Prostate gland (tissue), 2 donors: ENCODE measurements at places on chromosomes 6 and 20.

GRCh38 chr20:38392356-38392755, 42.8 kb downstream of the SNHG17 start:
- DNase-seq, result no peak

DNA sequence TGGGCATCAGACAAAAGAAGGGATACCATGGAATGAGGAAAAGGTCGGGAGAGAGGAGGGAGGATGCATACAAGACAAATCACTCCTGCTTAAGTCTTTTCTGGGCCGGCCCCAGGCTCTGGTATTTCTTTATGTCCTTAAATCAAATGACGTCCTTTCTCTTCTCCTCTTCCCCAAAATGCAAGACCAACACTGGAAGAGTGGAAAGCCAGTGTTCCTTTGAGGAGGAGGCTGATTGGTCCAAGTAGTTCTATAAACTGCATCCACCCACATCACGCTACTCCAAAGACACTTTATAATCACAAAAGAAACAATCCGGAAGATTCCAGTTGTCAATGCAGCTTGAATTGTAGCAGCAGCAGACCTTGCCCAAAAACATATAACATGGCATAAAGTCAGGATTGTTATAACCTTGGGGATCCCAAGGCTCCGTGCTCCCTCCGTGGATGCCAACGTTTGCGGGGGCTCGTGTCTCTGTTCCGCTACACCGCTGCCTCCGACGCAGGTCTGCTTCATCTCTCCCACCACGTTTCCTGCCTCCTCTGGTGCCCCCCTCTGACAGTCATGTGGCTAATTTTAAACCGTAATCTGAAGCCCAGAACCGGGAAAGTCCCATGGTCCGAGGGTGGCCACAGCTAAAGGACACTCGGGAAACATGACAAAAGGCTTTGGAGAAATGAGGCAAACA, 47.1 kb downstream of the MCUR1 start:
- DNase-seq, result peak; percentile 44

DNA sequence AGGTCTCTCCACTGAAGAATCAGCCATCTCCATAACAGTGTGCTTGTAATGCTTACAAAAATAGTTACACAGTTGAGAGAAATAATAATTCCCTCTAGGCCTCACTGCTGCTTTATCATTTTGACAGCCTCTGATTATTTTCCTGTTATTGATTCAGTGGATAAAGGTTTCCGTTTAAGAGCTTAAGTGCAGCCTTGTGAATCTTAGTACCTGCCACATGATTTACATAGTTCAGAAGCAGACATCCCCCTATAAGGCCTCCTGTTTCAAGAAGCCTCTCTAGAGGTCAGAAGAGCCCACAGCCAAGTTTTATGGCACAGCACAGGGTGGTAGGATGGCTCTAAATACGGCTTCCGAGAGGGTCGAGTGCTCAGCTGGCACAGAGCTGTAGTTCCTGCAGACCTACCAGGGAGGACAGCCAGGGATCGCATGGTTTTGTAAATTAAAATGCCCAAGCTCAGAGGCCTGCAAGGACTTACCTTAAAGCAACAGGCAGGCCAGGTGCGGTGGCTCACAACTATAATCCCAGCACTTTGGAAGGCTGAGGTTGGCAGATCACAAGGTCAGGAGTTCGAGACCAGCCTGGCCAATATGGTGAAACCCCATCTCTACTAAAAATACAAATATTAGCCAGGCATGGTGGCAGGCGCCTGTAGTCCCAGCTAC, 17.6 kb upstream of the PYGB start:
- no peak for DNase-seq

DNA sequence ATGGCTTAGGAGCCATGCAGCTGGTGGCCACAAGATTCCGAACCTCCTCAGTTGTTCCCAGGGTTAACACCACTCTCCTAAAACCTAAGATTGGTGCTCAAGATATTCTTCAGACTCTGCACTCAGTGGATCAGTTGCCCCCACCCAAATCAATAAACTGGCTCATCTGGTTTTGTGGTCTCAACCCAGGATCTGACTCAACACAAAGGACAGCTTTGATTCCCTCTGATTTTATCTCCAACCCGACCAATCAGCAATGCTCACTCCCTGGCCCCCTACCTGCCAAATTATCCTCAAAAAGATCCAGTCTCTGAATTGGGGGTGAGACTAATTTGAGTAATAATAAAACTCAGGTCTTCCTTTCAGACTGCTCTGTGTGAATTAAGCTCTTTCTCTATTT, 137.5 kb downstream of the EYS start:
- DNase-seq, result no peak

- no peak for DNase-seq
Measured at GRCh38 chr6:139592011-139592410, 217.6 kb upstream of the CITED2 start.

DNA sequence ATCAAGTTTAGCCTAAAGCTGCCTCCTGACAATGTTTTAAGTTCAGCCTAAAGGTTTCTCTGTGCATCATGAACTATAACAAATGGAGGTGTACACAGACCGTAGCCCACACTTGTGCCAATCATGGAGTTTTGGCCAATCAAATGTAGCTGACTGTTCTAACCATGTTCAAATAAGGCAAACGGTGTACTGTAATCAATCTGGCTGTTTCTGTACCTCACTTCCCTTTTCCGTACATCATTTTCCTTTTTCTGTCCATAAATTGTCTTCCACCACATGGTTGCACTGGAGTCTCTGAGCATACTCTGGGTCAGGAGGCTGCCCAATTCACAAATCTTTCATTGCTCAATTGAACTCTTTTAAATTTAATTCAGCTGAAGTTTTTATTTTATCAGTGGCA, 132.2 kb upstream of the UST start:
- DNase-seq, result no peak

DNA sequence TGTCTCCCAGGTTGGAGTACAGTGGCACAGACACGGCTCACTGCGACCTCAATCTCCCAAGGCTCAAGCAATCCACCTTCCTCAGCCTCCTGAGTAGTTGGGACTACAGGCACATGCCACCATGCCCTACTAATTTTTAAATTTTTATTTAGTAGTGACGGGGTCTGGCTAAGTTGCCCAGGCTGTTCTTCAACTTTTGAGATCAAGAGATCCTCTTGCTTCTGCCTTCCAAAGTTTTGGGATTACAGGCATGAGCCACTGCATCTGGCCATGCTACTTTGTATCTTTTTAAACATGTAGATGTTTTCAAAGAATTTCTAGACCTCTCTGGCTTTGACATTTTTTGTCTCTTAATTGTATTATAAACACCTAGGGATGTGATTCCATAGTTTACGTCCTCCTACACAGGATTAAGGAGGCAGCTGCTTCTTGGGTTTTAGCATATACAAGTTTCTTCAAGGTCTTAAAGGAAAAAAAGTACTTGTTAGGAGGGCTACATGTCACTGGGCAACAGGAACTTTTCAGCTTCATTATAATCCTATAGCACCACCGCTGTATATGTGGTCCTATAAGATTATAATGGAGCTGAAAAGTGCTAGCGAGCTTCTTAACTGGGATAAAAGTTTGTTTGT, 1.3 kb downstream of the ADAT2 start:
- no peak for DNase-seq

DNA sequence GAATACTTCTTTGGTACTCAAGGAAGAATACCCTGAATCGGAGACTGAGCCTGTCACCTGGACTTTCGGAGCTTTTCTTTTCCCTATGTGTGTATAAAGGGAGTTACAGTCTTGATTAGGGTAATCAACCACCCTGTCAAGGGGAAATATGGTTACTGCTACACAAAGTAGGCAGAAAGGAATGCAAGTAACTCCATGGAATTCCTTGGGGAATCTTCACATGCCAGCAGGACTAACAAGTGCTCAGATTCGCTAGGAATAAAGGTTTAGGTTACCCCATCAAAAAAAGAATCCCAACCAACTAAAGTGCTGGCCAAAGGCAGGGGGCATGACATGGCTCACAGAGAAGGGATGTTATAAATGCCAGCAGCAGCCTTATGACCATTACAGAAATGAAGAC, 10.4 kb downstream of the KCNS1 start:
- no peak for DNase-seq

- no peak for DNase-seq
Measured at GRCh38 chr6:163459536-163459935, 45.0 kb downstream of the QKI start.

GRCh38 chr6:17381424-17382147, 11.8 kb upstream of the CAP2 start:
- DNase-seq, result no peak

DNA sequence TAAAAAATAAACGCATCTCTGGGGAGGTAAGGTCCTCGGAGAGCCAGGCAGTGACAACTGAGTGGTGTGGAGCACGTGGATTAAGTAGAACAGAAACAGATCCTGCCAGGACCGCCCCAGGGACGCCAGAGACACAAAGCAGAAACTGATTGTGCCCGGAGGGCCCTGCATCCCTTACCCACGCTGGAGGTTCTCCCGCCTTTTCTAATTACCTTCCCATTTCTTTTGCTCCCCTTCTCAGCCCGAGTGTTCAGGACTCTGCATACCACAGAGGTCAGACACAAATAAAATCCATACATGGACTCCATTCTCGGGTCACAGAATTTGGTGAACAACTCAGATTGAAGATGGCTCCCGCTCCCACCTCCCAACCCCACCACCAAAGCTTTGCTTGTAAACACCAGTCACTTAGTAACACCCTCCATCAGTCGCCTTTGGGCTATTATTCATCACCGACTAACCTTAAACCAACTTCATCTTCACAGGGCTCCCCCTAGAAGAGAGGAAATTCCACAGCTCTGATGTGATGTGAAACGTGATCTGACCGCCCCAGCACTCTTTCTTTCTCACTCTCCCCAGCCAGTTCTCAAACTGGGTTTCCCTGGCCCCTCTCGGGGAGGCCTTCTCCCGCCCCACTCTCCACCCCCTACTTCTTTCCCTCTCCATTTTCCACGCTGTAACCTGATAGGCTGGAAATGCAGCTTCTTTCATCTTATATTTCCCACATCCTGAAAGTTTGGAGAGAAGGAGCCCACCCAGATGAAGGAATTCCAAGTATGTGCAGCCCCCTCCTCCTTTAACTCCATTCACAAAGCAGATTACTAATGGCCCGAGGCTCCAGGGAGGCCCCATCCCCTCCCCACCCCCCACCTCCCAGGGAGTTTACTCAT, 32.5 kb upstream of the PIM1 start:
- no peak for DNase-seq

- DNase-seq, result no peak
Measured at GRCh38 chr6:28258877-28259777, at the start of gene NKAPL. Gene NKAPL, plus strand, starts transcription at chr6:28259297. Its CDS starts 75 bp downstream, at chr6:28259372.

DNA sequence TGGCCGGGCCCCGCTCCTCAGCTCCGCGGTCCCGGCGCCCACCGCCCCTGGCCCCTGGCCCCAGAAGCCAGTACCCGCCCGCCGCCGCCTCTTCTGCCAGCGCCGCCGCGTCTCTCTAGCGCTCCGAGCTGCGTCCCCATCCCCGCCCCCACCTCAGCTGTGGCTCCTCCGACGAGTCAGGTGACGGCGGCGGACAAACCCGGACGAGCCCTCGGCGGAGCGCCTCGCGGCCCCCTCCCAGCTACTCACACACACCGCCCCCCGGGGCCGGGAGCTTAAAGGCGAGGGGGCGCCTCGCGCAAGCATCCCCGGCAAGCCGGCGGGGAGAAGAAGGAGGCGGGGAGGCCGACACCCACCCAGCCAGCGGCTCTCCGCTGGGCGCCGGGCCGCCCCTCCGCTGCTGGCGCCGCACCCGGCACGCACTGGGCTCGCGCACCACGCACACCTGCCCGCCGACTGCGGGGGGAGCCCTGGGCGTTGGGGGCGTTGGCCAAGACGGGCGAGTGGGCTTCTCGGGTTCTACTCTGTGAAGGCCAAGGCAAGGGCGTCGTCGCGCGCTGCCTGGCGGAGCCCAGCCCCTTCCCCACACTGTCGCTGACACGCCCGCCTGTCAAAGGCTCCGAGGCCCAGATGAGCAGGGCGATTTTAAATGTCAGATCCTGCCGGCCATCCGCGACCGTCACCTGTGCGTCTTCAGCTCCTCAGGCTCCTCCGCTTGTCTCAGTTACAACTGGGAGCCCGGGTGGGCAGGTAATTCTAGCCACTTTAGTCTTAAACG, at the start of gene SNAP91:
TSS of gene SNAP91 (minus strand) at position 132 of the 778 bp plus-strand sequence. CDS start 1,174 bp downstream, outside the sequence.
- DNase-seq, result peak; percentile 43

DNA sequence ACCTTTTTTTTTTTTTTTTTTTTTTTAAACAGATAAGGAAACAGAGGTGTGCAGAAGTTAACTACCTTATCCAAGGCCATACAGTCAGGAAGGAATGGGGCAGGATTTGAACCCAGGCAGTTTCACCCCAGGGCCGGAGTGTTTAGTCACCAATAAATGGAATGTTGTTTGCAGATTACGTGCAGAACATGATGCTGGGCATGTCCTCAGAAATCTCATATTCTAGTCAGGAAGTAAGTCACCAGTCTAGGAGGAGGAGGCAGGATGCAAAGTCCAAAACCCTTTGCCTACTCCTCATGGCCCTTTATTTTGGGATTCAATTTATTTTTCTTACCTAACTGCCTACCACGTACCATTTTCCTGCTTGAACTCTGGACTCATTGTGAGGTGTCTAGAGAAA, 57.1 kb upstream of the LRRC1 start:
- DNase-seq, result no peak

DNA sequence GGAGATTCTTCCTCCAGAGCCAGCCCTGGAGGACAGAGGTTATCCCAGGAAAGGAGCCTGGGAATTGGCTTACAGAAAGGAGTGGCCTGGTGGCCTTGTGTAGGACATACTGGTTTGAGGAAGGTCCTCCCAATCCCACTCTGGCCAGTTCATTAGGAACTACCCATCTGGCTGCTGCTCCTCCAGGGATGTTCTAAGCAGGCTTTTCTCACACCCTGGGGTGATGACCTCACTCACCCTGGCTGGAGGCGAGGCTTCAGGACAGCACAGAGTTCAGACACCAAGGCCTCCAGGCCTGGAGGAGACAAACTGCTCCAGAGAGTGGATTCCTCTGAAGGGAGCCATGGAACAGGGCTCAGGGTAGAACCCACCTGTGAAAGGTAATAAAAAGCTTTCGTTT, 8.9 kb downstream of the GNMT start:
- no peak for DNase-seq

DNA sequence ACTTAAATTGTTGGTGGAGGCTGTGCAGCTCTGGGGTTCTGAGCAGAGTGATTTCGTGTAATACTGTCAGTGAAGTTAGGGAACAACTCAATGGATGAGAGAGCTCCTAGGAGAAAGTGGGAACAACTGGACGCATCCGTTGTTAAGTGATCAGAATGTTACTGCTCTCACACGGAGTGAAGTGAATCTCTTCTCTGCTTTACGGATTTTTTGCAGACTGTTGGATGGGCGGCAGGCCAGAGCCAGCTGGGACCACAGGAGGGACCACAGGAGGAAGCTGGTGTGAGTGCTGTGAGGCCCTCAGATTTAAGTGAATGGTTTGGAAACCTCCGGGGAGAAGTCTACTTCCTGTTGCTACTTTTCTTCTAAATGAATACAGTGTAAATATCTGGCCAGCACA, 23.7 kb upstream of the PPP1R14C start:
- no peak for DNase-seq

- DNase-seq, result no peak
Measured at GRCh38 chr6:108235127-108235526, 25.7 kb downstream of the SNX3 start.

DNA sequence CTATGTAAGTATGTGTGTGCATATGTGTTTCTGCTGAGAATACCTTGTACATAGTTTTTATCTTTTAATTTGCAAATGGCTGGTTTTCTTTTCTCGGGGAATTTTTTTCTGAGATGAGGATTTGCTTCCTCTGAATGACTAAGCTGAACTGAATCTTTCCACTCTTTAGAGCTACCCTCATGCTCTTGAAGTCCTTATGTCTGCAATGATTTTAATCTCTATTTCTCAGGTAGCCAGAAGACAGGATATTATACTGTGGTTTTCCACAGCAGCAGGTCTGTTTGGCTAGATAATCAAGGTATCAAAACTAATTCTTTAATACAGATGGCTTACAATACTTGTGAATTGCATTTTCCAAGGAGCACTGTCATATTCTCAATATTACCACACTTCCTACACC, 114.7 kb downstream of the PLCB1 start:
- DNase-seq, result no peak
